ENCODE measurements at places on chromosomes 2 and 18.

DNA sequence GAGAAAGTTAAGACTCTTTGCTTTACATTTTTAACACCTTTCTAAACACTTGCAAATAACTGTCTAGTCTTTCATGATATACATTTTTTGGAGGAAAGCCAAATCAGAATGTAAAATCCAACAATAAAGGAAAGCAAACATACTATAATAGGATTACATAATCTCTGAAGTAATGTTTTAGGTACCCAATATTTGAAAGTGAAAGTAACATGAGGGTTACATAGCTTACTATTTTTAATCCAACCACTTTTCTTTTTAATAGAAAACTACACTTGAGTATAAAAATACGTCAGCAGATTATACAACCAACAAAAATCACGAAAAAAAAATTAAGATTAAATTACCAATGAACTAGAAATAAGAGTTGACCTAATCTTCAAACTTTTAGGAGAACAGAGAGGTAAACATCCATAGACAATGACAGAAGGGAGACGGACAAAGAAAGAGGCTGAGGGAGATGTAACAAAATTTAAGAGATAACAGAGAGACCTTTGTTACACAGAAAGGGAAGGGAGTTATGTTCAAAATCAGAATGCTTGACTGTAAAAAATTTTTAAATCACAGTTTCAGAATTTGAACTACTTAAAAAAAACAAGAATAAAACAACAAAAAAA, 150.0 kb downstream of the IKZF2 start:
- DNase-seq = no peak

DNA sequence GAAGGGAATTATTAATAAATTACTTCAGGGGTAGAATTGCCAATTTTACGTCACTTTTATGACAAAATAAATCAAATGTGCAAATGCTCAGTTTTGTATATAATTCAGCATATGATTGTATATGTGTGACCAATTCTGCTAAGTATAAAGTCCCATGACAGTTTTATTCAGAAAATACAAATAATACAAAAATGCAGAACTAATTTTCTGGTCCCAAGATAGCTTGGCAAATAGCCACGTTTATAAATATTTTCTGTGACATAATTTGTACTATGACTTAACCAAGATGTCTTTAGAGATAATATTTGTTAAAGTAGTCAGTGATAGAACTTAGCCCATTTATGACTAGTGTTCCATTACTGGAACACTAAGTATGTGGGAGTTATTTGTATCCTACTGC, 24.2 kb upstream of the CAB39 start:
- no peak for DNase-seq

GRCh38 chr2:197777823-197778407, 7.2 kb downstream of the BOLL start:
- DNase-seq = peak; percentile 21

DNA sequence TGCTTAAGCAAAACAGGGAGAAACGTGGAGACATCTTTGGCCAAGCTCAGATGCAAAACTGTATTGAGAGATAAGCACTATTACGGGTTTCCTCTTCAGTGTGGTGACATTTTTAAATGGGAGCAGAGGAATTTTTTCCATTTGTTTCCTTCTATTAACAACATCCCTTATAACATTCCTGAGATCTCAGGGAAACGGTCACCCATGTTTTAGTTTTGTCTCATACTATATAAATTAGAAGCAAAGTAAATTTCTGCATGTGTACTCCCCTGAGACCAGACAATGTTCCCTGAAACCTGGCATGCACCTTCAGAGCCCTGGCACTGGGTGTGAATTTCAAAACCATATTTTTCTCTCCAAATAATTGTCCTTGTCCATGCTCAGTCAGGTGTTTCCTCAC, 57.6 kb upstream of the RNF152 start:
- no peak for DNase-seq

DNA sequence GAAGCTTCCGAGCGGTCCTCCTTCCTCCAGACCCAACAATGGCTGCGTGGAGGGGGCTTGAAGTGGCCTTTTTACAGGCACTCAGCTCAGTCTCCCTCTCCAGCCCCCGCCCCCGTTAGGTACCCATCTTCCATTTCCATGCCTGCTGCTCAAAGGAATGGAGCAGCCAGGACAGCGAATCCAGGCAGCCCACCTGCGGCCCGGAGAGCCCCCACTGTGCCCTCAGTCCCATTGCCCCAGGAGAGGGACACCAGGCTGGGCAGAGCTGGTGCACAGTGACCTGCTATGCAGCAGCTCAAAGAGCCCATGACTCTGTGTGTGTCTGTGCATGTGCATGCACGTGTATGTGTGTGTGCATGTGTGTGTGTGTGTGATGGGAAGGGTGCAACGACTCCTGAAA, 10.6 kb upstream of the POMC start:
- DNase-seq = no peak

- no peak for DNase-seq
Observed at GRCh38 chr2:65877331-65878010, 445.1 kb upstream of the SPRED2 start.

- DNase-seq = no peak
Observed at GRCh38 chr2:234627308-234627707, 130.4 kb upstream of the ARL4C start.

GRCh38 chr2:100145893-100146656, 3.7 kb upstream of the AFF3 start:
- DNase-seq = no peak

GRCh38 chr18:80244167-80244566, 3.1 kb downstream of the PARD6G start:
- no peak for DNase-seq

GRCh38 chr2:237074211-237074993, 11.3 kb upstream of the COPS8 start:
- no peak for DNase-seq

GRCh38 chr18:75133721-75134610, 75.0 kb downstream of the PTGR3 start:
- DNase-seq = no peak

DNA sequence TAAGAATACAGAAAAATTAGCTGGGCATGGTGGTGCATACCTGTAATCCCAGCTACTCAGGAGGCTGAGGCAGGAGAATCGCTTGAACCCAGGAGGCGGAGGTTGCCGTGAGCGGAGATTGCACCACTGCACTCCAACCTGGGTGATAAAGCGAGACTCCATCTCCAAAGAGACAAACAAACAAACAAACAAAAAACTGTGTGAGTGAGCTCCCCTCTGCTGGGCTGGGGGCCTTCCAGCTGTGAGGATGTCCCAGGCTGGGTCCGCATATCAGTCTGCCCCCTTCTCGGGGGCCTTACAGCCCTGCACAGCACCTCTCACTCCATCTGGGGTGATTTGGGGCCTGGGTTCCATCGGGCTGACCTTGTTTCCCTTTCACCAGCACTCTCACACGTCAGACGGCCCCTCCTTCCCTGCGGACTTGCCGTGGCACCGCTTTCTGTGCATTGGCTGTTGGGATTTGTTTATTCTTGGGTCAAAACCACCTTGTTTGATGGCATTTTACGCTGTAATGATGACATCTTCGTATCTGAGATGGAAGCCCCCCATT, 2.8 kb upstream of the KLHL30 start:
- DNase-seq = no peak

DNA sequence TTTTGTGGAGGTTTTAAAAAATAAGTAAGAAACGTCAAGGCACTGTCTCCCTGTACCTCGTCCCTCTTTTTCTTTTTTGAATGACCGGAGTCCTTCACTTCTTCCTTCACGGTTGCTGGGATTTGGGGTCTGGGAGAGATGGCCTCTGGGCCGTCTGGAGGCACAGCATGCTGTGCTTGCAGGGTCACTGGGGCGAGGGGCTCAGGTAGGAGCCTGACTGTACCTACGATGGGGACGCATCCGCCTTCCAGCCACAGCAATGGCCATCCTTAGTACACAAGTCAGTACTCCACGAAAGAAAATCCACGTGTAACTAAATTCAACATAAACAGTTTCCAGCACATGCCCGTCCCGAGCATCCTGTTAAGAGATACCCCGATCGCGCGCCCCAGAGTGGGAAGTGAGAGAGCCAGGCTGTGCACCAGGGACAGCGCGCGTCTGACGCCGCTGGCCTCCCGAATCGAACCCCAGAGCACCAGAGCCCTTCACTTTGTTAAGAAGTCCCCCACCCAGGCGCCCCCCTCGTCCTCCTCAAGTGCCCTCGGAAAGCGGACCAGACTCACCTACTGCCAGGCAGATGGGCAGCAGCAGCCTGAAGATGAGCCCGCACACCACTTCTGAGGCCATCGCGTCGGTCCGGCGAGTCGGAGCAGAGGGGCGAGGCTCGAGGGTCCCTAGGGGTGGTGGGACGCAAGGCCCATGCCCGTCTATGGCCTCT, 1.2 kb downstream of the PIEZO2 start:
- no peak for DNase-seq

DNA sequence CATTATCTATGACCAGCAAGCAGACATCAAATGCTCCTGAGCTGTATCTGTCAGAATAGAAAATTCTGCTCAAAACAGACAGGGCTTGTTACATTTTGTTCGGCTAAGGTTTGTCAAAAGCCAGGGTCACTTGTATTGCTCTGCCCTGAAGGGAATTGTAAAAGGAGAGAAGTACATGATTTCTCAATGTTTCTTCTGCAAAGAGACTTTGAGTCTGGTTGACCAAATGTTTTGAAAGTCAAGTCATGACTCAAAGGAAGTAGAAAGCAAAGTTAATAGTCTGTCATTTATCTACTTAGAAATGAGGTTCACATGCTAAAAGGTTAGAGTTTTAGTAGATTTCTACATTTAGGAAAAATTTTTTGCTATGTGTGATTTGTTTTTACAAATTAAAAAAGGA, 1624.1 kb upstream of the ZEB2 start:
- DNase-seq = no peak

DNA sequence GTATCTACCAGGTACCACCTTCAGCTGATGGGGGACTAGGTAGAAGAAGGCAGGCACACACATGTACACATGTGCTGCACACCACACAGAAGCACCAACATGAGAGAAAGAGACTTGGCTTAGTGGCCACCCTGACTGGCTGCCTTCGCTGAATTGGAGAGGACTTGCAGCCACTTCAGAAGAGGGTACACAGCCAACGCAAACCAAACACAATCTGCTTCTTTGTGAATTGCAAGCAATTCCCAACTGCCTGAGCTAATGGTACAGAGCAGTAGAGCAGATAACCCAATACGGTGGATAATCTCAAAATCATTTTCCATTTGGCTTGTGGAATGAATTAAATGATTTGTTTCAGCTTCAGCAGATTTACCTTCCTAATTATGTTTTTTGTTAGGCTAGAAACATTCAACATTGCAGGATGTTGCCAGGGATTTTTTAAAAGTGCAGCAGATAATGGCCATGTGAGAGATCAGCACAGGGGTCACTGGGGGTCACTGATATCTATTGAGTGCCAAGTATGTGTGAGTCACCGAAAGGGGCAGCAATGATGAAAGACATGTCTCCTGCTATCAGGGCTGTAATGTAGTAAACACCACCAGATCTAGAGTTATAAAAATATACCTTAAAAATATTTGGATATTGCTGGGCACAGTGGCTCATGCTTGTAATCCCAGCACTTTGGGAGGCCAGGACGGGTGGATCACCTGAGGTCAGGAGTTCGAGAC, 652.6 kb downstream of the BCL11A start:
- DNase-seq = no peak

DNA sequence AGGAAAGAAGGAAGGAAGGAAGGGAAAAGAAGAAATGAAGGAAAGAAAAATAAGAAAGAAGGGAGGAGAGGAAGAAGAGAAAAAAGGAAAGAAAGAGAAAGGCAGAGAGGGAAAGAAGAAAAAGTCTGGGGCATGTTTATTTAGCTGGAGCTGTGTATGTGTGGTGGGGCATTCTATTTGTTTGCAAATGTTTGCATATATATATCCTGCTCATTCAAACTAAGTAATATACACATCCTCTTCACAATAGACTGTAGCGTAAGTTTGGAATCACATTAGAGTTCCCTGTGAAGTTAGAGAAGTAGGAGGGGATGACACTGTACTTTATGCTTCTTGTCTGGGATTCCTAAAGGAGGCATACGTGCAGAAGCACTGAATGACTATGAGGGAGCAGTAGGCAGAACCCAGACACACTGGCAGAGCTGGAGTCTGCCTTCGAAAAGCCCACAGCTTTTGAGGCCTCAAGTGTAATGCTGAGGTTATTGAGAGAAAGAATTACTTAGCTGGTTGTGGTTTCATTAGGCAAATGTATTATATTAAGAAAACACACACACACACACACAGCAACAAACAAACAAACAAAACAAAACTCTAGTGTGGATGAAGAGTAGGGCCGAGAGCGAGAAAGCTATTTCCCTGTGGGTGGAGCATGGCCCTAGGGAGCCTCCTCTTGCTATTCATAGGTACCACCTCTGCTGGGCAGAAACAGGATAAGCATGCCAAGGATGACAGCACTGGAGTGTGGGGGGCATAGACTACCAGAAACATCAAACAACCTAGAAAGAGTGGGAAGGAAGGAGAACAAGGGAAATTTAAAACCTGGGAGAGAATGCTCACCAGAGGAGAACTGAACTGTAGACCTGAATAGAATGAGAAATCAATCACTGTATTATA, 905.1 kb upstream of the NXPH2 start:
- DNase-seq = no peak

DNA sequence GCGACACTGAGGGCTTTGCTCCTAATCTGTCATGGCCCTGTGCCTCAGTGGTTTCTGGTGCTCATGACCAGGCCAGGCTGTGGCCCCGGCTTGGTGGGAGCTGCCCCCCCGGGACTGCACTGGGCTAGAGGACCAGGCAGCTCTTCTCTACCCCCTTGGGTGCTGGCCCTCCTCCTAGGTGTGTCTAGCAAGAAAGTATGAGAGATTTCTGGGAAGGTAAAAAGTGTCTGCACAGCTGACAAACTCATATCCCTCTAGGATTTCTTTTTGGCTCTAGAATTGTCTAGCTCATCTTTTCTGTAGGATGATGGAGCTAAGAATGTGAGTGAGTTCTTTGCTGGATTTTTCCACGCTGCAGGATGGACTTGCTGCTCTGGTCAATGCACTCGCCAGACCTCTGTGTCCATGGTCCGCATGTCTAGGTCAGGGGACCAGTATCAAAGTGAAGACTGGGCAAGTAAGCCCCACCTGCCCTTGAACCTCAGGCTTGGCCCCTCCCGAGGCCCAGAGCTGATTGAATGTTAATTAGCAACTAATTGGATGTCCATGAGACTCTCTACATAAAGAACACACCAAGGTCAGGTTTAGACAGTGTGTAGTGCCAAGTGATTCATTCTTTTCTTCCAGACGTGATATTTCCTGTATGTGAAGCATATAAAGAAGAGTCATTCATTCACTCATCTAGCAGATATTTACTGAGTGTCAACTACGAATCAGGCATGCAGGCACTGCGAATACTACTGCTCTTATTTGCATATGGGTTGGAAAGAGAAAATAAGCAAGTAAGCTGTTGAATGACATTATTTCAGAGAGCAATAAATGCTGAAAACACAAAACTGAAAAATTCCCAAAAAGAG, 15.6 kb upstream of the PSD4 start:
- DNase-seq = no peak

DNA sequence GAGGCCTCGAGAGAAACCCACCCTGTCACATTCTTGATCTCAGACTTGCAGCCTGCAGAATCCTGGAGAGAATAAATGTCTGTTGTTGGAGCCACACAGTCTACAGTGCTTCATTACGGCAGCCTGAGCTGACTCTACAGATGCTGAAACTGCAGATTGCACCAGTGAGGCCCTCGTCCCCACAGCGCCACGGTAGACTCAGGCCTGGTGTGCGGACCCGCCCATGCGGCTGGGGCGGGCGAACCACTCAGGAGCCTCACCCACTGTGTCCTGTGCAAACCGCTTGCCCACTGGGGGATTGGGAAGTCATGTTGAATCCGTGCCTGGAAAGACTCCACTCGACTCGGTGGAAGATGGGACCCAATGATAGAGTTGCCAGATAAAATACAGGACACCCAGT, 125.2 kb upstream of the COPS8 start:
- no peak for DNase-seq

Data from activated CD8-positive, alpha-beta memory T cell treated with anti-CD3 and anti-CD28 coated beads, Interleukin-2, amount 50 U/mL, for 4 hours (primary cell).